ENCODE measurements at places on chromosomes 2 and 18. TPM values are rescaled to one million over a fixed set of nuclear protein-coding genes. Genes with fewer than 3 reads are reported as not detected.

DNA sequence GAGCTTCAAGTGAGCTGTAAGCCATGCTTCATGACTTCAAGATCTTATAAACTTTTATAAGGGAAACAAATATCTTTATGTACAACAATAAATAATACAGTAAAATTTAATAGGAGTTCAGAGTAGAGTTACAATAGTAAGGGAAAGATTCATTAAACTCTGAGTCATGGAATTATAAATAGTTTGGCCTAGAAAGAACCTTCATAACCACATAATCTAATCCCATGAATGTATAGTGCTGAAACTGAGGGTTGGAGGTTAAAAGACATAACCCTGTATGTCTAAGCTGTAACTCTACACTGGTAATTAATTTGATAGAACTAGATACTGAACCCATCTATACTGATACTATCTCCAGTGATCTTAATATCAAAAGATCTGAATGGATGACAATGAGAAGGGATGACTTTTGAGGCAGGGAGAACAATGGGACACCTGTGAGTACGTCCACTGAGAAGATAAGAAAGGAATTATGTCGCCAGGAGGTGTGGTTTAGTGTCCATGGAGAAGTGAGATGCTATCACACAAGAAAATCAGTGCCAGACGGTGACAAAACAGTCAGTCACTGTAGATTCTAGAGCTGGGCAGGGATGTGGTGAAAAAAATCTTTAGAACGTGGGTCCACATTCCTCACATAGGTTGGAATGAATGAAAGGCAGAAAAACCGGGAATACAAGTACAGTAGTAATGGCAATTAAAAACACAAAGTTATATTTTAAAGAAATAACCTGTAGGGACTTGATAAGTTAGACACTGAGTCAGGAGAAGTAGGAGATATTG lies 1.1 kb downstream of the IL1F10 start:
- no peak for DNase-seq

DNA sequence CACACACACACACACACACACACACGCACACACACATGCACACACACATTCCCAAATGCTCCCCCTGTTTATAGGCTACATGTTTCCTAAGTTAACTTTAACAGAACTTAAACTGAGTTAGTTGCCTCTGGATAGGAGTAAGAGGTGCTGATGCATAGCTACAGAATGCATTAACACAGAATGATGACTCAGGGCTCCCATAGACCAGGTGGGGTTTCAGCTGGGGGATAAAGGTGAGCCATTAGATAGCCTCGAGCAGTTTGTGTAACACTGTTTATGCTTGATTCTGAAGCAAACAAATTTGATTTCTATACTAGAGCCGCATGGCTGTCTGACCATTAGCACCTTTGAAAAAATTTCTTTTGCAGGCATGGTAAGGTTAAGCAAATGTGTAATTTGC lies 741.0 kb downstream of the PLCL1 start:
- DNase-seq, result no peak

Gene FAM237A
- polyA plus RNA-seq, result not detected

- no peak for DNase-seq
These were observed 8.2 kb downstream of the FBXO11 start for GRCh38 chr2:47897883-47898731.

DNA sequence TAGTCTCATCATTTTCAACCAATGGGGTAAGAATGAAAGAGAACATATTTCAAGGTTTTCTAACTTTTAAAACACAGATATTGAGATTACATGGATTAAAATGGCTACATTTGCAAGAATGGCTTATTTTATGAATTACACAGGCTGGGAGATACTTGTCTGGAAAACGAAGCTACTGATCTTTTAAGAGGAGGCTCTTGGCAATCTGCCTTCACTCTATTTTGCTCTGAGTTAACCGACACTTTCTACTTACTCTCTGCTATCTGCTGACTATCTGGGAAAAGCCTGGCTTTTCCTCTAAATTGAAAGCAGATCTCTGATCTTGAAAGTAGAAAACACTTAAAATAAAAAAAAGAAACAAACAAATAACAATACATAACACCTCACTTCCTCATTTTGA lies 325.4 kb upstream of the LINC00305 start:
- DNase-seq, result no peak
